ENCODE measurements at places on chromosomes 5 and 9. TPM values are rescaled to one million over a fixed set of nuclear protein-coding genes. Genes with fewer than 3 reads are reported as not detected.

Gene FAM169A
- 6.0 TPM for total RNA-seq

Gene TNFSF15
- 0.08 TPM for total RNA-seq

Gene TGFBI
- 1,563 TPM for total RNA-seq

Gene CYLC2
- not detected for total RNA-seq

Gene SHC3
- 0.34 TPM for total RNA-seq

Gene FSTL4
- total RNA-seq, result 3.8 TPM

Gene PCDHGC4
- total RNA-seq, result not detected

Gene C5
- 12.4 TPM for total RNA-seq

Gene PLCXD3
- 0.19 TPM for total RNA-seq

Gene ZFP2
- not detected for total RNA-seq

Gene PCDHA4
- 1.5 TPM for total RNA-seq

Gene PTPN3
- 13.8 TPM for total RNA-seq

Gene PDE8B
- 1.4 TPM for total RNA-seq

Gene ABLIM3
- total RNA-seq, result 21.7 TPM

Gene MARCOL
- total RNA-seq, result not detected

Gene CCDC171
- 0.40 TPM for total RNA-seq

Gene OR13C3
- total RNA-seq, result not detected

Gene CD72
- total RNA-seq, result 0.36 TPM

Gene PAEP
- 0.45 TPM for total RNA-seq

Gene CCDC192
- total RNA-seq, result not detected

Gene LCN15
- total RNA-seq, result not detected

Gene PAPPA
- 30.6 TPM for total RNA-seq

Gene SLC25A2
- total RNA-seq, result not detected

Gene SH3TC2
- total RNA-seq, result 0.41 TPM

Gene IFNA21
- total RNA-seq, result not detected

Gene CNTNAP3B
- 17.5 TPM for total RNA-seq

Gene CKMT2
- not detected for total RNA-seq

Gene SPINK13
- total RNA-seq, result 0.27 TPM

Gene RAI14
- total RNA-seq, result 68.0 TPM

Gene ARL15
- 3.8 TPM for total RNA-seq

Gene ADAMTSL2
- total RNA-seq, result not detected

Gene C9orf153
- not detected for total RNA-seq

Gene KCNIP1
- total RNA-seq, result not detected

Gene CBY3
- total RNA-seq, result not detected

Gene OR1J2
- not detected for total RNA-seq

Gene NUTM2G
- not detected for total RNA-seq

Gene SLIT3
- 13.2 TPM for total RNA-seq

Gene FOXI1
- not detected for total RNA-seq

Gene PROB1
- total RNA-seq, result 0.20 TPM

Gene PPP2R2B
- 0.12 TPM for total RNA-seq

Gene SMAD5
- 13.7 TPM for total RNA-seq

Gene OR1L6
- total RNA-seq, result not detected

Gene IL3
- not detected for total RNA-seq

Gene SIT1
- total RNA-seq, result not detected

Gene KIF4B
- not detected for total RNA-seq

Gene HAVCR2
- 0.34 TPM for total RNA-seq

Gene UBE2D2
- 163 TPM for total RNA-seq

Gene TMEM8B
- 3.5 TPM for total RNA-seq

Gene CORO2A
- 1.1 TPM for total RNA-seq

Gene SERINC5
- 6.2 TPM for total RNA-seq

Gene PTPRD
- total RNA-seq, result 0.43 TPM

Gene SYK
- total RNA-seq, result 0.03 TPM

Gene DND1
- total RNA-seq, result 0.88 TPM

Gene ANKS6
- total RNA-seq, result 12.7 TPM

Gene SLC22A4
- total RNA-seq, result 5.5 TPM

Gene PCDHB13
- 0.05 TPM for total RNA-seq

Gene GPX8
- 34.0 TPM for total RNA-seq
